B cell (primary cell): ENCODE measurements at places on chromosomes 4 and X. TPM values are rescaled to one million over a fixed set of nuclear protein-coding genes. Genes with fewer than 3 reads are reported as not detected.
A peak's percentile ranks its signal among the peaks of the same experiment; 100 is the strongest.

GRCh38 chr4:38804654-38805295 is at the start of gene TLR1:
TSS of gene TLR1 (minus strand) at chr4:38804791. CDS start at chr4:38798831, 5,960 bp downstream.
- DNase-seq = peak; percentile 85

DNA sequence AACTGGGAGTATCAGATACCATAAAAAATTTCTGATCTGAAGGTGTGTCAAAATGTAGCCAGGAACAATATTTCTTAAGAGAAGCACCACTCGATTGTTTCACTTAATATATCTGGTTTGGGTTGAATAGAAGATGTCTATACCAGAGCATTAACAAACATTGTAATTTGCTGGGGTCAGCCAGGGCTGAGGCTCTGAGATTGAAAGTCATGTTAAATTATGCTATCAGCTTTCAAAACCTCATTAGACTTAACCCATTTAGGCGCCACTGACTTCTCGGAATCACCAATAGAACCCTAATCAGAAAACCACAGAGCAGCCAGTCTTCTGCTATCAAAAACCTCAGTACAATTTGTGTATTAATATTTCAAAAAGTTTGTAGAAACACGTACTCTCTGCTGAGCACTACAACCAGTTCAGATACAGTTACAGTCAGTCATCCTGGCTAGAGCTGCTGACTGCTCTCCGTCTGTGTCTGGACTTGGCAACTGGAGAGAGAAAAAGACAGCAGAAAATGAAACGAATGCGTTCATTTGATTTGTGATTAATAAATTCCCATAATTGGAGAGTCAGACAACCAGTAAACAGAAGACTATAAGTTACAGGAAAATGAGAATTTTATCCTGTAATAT is 848.6 kb upstream of the PABPC4L start:
- no peak for DNase-seq

DNA sequence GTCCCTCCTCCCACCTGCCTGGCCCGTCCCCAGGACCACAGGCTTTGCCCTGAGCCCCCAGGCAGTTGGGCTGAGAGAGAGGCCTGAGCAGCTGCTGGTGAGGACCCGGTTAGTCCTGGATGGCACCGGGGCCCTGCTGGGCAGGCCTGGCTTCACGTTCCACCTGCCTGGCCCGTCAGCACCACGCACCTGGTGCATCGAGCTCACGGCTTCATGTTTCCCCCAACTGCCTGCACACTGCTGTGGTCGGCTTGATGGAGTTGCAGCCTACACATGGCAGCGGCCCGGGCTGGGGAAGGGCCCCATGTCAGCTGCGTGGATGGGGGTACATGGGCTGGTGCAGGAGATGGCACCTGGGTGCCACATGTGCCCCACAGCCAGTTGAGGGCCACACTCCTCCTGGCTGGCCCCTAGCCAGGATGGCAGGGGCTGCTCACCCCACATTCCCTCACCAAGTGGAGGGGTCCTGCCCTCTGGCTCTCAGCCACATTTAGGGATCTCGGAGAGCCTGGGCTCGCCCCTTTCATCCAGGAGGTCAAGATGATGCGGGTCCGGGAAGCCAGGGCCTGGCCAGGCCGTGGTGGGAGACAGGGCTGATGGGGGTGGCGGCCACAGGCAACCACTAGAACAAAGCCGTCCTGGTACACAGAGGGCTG is 28.5 kb downstream of the NKX1-1 start:
- DNase-seq = no peak

DNA sequence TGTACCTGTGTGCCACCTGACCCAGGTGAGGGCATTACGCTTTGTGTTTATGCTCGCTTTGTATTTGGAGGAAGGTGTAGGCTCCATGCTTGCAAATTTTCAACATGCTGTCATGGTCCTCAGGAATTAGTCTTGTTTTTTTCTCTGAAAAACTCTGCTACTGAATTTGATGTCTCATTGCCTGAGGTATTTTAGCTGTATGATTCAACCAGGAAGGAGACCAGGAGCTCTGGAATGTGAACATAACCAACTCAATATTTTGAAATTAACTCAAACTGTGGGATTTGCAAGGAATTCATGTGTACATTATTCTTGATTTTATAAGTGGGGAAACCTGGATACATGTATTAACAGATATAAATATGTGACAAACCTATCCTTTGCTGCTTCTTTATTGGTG is 134.1 kb downstream of the SLC4A4 start:
- DNase-seq = no peak

DNA sequence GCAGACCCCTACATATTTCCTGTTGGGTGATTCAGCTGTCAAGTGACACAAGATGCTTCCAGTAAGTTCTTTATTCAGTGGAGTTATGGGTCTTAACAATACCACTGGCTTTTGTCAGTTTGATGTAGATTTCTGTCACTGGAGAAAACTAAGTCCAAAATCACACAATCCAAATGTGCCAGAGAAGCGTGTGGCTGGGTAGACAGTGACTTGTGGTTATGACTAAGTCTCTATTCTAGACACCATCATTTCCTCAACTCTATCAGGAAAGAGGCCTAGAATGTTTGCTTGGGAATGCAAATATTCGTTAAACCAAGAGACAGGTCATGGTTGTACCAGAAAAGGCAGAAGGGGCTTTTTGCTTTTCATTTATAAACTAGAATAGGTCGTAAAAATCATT is 54.4 kb upstream of the HS3ST1 start:
- no peak for DNase-seq

DNA sequence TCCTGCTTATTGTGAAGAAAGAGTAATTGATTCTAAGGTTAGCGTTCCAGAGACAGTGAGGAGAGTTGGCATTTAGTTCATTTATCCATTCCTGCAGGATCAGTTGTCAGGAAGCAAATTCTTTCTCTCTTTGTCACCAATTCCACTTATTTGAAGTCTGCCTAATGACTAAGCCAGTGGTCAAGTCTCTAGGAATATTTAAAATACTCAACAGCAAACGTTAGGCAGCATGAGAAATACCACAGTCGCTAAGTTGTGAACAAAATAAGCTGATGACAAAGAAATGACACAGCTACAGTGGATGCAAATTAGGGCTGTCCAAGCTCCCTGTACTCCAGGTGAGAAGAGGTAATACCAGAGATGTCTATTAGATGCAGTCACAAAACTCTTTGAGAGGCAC is 6.6 kb upstream of the MAGEB17 start:
- no peak for DNase-seq

- DNase-seq = no peak
These were observed 232.5 kb downstream of the PCDH7 start for GRCh38 chr4:30952526-30953219.

- DNase-seq = no peak
These were observed 199.3 kb downstream of the PCDH7 start for GRCh38 chr4:30919458-30919857.

- no peak for DNase-seq
These were observed 80.1 kb downstream of the HDAC8 start for GRCh38 chrX:72492499-72492898.

DNA sequence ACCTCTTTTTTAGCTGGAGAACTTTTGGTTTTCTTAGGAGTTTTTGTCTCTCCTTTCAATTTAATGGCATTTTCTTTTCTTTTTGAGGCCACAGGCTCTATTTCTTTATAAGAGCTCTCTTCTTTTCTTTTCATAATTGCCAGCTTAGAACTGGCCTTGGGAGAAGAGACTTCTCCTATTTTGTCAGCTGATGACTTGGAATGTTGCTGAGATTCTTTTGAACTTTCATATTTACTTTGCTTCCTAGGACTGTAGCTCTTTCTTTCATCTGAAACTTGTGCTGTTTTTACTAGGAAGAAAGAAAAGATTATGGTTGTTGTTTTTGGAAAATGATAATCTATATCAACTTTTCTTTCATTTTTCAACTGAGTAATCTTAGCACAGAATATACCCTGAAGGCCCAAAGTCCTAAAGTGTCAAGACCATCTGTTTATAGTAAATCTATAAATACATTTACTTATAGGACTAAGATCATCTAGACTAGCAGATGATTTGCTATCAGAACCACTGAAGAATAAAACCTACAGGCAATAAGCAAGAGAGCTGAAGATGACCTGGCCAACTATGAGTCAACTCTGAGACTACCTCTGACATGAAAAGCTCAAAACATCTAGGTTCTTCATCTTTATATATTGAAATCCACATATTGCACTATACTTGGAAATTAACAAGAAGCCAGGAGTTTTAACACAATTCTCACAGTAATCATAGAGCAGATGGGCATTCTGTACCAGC is 45.6 kb downstream of the RFC1 start:
- no peak for DNase-seq

- DNase-seq = no peak
These were observed 849.4 kb downstream of the FSTL5 start for GRCh38 chr4:161314371-161314770.

- DNase-seq = peak; percentile 16
These were observed 108.1 kb downstream of the DHX15 start for GRCh38 chr4:24476282-24476681.

DNA sequence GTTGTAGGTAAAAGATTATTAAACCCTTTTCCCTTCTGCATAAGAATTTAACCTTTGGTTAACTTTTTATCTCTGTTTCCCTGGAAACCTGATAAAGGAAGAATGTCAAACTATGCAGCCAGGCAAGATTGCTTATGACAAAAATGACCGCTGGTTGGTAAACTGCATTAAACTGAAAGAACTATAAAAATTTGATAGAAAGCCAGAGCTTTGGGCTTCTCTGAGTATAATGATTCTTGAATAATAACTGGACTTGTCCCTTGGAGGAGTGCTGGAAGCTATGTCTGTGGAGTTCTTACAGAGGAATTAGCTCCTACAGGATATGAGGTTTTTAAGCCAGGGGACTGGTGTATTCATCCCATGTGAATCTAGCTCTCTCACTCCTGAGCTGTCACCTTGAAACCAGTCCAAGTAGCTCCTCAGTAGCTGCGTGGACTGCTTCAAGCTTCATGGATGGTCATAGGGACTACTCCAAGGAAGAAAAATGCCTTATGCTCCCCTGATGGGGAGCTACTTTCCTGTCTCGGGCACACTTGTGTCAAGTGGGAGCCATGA is 52.0 kb downstream of the RASL11B start:
- no peak for DNase-seq

GRCh38 chrX:43976205-43976604 is 3.0 kb upstream of the NDP start:
- DNase-seq = no peak

- DNase-seq = no peak
These were observed 36.0 kb downstream of the BST1 start for GRCh38 chr4:15738877-15739276.

- DNase-seq = no peak
These were observed 463.0 kb upstream of the CPEB2 start for GRCh38 chr4:14539246-14539645.

DNA sequence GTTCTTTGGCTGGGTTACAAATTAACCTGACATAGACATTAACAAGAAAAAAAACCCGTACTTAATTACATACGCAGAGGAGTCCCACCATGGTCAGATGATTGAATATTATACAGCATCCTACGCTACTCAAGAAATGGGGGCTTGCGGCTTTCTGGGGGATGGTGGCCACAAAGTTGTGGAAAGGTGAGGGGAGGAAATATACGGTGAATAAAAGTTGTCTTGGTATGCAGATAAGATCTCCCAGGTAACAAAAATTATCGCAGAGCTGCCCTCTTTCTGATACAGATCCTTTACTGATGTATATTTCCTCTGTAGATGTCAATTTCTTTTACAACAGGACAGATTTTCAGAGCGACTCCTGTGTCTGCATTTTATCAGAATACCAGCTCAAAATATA is 890 bp downstream of the DCAF16 start:
- DNase-seq = no peak

- no peak for DNase-seq
These were observed 295.9 kb upstream of the TACR3 start for GRCh38 chr4:104015680-104016079.

- no peak for DNase-seq
These were observed 31.7 kb downstream of the SNCA start for GRCh38 chr4:89805297-89805696.

- no peak for DNase-seq
These were observed 114.6 kb downstream of the CPZ start for GRCh38 chr4:8707045-8707781.

- DNase-seq = no peak
These were observed 39.9 kb upstream of the CYP4V2 start for GRCh38 chr4:186151499-186151898.

DNA sequence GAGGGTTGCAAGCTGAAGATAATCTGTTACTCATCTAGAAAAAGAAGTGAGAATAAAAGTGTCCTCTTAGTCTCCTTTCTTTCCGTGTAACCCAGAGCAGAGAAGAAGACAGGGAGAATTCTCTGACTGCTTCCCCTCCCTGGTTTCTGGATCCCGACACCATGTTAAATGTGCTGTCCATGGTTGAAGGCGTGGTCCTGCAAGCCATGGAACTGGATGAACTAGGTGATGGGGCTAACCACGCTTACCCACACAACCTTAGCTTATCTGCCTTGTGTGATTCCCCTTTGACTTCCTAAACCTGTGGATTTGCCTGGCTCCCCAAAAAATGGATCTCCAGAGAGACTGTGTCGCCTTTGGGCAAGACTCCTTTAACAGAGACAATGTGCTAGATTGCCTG is 907.6 kb downstream of the FSTL5 start:
- DNase-seq = no peak

GRCh38 chr4:52595001-52595400 is 64.1 kb downstream of the USP46 start:
- no peak for DNase-seq

DNA sequence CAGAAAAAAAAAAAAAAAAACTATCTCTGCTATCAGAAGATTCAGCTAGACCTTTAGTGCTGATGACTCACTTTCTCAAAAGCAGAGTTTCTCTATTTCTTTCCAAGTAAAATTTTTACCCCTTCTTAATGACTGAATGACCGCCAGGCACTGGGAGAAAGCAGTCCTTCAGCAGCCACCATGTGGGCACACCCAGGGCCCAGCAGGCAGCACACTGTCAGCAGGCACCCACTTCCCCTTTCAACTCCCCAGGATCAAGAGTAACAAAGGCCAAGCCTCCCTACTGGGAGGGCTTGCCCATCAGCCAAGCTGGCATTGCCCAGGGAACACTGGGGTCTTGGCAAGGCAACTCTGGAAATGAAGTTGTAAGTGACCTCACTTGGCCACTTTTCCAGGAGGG is 201.9 kb upstream of the MAMLD1 start:
- no peak for DNase-seq

DNA sequence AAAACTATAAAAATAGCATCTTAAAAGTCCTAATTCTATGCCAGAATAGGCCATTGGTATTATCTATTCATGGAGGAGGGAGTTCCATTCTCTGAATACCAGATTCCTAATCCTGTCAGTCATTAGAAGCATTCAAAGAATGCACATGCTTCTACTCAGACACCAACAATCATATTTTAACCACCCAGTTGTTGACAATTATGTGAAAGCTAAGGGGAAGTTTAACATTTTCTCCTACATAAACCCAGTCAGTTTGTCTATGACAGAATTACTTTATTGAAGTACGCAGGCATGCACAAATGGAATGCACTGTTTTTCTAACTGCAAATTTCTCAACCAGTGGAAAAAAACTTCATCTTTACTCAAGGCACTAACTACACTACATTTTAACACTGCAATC is 69.6 kb upstream of the MTNR1A start:
- no peak for DNase-seq

The FNIP2 gene
- total RNA-seq = 0.17 and 0.39 TPM in 2 replicates

The SPANXA1 gene
- not detected in 2 replicates for total RNA-seq

The XAGE2 gene
- not detected in 2 replicates for total RNA-seq

The HSFX1 gene
- 2.9 and 4.2 TPM in 2 replicates for total RNA-seq

The ATP1B4 gene
- not detected in 2 replicates for total RNA-seq

The PJA1 gene
- total RNA-seq = 21.3 and 25.7 TPM in 2 replicates

The JADE3 gene
- 22.2 and 23.4 TPM in 2 replicates for total RNA-seq

The ARHGEF38 gene
- not detected in 2 replicates for total RNA-seq

The MAGEA4 gene
- total RNA-seq = not detected in 2 replicates

The SFRP2 gene
- total RNA-seq = not detected in 2 replicates

The PRDM8 gene
- total RNA-seq = 30.1 and 35.6 TPM in 2 replicates

The MUC7 gene
- not detected in 2 replicates for total RNA-seq

The NLGN3 gene
- total RNA-seq = 1.0 and 1.3 TPM in 2 replicates

The CCDC158 gene
- total RNA-seq = not detected in 2 replicates

The RELL1 gene
- 2.7 and 3.2 TPM in 2 replicates for total RNA-seq

The USP17L10 gene
- total RNA-seq = not detected in 2 replicates

The ANXA3 gene
- not detected in 2 replicates for total RNA-seq
